ENCODE measurements at places on chromosomes 11 and 22. TPM values are rescaled to one million over a fixed set of nuclear protein-coding genes. Genes with fewer than 3 reads are reported as not detected.

PRG3 gene
- not detected for polyA plus RNA-seq

- no peak for DNase-seq
Observed at GRCh38 chr22:35540595-35541253, at the start of gene RASD2. Gene RASD2, plus strand, starts transcription at chr22:35540831. Its CDS starts 5,979 bp downstream, at chr22:35546810.

DNA sequence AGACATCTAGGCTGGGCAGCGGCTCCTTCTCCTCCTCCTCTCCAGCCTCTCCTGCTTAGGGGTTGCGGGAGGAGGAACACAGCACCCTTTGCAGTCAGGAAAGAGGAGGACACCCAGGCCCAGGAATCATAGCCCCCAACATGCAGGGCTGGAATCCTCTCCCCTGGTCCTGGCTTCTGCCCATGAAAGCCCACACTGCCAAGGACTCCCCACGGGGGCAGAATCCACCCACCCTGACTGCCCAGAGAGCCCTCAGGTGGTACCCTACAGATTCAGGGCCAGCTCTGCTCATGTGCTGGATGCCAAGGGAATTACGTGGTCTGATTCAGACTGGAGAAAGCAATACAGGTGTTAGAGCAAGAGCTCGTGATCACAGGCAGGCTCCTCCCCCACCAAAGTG, 4.5 kb downstream of the ESS2 start:
- DNase-seq: no peak

- no peak for DNase-seq
Observed at GRCh38 chr11:76083563-76084451, 122.5 kb downstream of the WNT11 start.

DNA sequence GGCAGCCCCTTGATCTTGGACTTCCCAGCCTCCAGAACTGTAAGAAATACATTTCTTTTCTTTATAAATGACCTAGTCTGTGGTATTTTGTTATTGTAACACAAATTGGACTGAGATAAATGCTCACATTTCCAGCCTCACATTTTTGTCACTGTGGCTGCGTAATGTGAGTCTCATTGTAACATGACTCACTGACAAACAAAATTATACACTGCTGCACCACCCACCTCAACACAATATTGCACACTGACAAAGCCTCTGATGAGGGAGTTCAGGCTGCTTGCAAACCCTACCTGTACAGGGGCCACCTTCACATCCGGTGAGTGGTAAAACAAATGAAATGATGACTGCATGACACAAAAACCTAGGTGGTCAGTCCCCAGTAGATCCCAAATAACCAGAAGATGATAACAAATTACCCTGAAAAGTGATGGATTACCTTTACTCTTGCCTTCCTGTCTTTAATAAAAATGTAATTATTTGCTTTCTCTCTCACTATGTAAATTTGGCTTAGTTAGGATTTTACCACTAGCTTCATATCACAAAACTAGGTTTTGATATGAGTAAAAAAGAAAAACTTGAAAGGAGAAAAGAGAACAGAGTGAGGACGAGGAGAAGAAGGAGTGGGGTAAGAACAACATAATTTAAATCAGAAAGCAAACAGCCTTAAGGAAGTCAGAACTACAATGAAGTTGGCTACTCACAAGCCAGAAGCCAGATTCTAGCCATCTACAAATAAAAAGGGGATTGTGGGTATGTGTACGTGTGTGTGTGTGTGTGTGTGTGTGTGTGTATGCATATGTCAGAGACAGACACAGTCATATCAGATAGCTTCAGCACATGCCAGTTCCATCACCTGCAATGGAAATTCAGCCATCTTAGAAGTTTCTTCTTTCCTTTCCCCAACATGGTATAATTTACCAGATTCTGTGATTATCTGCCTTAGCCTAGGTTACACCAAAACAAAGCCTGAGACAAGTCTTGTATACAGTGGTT, 53.4 kb upstream of the SESN3 start:
- DNase-seq: no peak

DNA sequence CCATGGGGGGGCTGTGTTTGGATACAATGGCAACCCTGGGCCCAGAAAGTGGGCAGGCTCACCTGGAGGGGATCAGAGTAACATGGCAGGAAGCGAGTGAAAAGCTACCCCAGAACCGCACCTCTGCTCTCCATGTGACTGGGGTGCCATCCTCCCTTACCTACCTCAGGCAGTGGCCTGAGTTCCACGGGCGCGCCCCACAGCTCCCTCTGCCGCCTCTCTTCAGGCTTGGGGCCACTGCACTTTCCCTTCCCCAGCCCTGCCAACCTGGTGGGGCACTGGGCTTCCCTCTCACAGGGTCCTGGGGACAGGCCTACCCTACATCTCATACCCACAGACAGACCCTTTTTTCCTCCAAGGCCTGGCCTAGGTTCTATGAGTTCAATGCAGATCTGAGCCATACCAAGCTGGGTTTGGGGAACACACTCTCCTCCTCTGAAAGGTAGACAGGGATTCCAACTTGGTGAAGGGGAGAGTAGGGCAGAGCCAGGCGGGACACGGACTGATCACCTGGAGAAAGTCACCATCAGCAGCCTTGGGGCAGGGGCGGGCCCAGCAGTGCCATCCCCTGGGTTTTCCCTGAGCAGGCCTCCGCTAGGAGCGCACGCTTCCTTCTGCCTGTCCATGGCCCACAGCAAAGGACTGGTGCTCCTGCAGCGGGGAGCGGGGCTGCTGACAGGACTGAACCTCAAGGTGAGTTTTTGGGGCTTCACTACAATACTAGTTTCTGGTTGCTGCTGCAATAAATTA, 7.1 kb downstream of the GALR3 start:
- no peak for DNase-seq

- DNase-seq: no peak
Observed at GRCh38 chr11:18321578-18321968, 367 bp downstream of the HPS5 start.

Data from B cell (primary cell).